Activated CD4-positive, alpha-beta T cell treated with anti-CD3 and anti-CD28 coated beads for 36 hours (primary cell): ENCODE measurements at places on chromosomes 4 and X.

DNA sequence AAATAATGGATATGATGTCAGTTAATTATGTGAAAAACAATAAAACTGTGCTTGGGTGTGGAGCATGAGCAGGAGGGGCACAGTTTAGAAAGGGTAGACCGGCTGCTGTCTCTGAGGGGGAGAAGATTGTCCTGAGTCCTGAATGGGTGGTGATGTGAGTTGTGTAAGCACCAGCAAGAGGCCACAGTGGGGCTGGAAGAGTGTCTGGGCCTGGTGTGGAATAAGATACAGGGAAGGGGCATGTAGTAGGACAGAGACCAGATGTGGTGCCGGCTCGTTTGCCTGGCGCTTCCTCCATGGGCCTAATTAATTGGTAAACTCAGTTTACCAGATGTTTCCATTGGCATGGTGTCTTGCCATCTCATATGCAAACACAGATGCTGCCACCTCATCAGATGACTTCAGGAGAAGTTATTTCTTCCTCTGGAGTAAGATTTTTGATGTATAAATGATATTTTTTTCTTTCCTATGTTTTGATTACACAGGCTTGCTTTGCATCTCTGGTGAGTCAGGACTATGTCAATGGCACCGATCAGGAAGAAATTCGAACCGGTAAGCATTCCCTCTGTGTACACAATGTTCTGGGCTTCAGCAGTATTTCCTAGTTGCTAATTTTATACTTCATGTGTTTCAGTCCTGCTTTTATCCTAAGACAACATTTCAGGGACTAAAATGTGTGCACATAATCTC is 5.1 kb downstream of the MED28 start:
- no peak for DNase-seq

- no peak for DNase-seq
Observed at GRCh38 chrX:9293051-9293496, 171.8 kb upstream of the TBL1X start.

DNA sequence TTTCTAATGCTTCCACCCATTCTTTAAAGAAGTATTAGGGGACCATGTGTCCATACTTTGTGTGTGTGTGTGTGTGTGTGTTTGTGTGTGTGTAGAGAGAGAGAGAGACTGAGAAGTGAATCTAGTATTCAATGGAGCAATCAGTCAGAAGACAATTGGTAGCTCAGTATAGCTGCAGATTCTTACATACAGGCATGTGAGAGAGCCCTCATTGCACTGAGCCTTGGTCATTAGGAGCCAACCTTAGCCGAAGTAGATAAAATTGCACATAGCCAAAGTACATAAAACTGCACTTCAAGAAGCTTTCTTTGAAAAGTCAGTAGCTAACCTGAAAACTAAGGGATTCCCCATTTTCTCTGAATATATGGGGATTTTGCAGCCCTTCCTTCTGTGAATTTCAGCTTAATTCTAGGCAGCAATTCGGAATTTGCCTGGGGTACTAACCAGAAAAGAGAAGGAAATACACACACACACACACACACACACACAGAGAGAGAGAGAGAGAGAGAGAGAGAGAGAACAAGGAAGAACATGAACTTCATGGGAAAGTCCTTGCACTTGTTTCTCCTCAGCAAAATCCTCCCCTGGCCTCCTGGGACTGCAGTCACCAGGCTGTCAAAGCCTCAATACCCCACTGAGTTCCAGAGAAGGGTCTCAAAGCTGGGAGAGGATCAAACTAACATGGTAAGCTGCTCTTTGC is 1.7 kb upstream of the PRDM8 start:
- DNase-seq = no peak

GRCh38 chrX:73930300-73930699 is 367.3 kb downstream of the CHIC1 start:
- DNase-seq = no peak

DNA sequence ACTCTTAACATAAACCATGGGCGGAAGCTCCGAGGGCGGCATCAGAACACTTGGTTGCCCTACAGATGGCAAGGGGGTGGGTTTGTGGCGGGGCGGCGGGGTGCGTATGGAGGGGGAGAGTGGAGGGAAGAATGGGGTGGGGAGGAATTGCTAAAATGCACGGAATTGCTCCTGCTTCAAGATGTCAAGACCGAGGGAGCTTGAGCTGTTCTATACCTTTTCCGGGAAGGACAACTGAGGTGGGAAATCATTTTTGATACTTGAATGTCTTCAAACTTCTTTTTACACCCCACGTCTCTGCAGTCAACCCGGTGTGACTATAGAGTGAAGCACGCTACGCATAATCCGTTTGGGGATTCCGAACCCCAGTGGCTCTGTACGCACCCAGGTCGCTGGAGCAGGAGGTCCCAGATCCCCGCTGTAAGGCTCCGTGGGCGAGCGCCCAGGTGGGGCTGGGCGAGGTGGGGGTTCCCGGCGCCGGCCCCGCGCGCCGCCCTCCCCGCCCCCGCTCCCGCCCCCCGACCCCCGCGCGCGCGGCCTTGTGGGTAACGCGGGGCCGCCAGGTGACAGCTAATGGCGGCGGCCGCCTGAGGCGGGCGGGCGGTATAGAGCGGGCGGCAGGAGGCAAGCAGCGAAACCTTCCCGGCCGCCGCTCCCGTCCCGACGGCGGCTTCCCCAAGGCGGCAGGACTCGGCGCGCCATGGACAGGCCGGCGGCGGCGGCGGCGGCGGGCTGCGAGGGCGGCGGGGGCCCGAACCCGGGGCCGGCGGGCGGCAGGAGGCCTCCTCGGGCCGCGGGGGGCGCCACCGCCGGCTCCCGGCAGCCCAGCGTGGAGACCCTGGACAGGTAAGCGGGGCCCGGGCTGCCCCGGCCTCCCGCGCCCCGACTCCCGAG is at the start of gene MTMR1:
MTMR1 (plus strand) TSS at position 566 of the 894 bp plus-strand sequence; CDS start at position 701, 135 bp downstream.
- peak; percentile 68 for DNase-seq

- no peak for DNase-seq
Observed at GRCh38 chr4:96698831-96699230, 858.9 kb downstream of the PDHA2 start.
